ENCODE measurements at places on chromosomes 12 and 14.

DNA sequence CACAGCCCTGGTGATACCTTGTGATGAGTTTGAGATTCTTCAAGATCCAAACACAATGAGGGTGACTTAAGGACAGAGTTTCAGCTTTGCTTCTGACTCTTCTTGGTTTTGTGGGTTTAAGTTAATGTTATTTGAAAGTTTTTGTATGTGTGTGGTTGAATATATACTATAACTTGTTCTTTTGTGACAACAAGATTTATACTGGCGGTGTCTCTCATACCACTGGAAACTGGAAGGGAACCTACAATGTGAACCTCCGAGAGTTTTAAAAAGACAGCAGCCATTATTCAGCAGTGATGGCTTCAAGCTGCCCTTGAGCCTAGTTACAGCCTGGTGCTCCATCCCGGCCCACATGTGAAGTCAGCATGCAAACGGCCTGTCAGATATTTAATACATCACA, 87.9 kb upstream of the IGF1 start:
- DNase-seq: no peak

DNA sequence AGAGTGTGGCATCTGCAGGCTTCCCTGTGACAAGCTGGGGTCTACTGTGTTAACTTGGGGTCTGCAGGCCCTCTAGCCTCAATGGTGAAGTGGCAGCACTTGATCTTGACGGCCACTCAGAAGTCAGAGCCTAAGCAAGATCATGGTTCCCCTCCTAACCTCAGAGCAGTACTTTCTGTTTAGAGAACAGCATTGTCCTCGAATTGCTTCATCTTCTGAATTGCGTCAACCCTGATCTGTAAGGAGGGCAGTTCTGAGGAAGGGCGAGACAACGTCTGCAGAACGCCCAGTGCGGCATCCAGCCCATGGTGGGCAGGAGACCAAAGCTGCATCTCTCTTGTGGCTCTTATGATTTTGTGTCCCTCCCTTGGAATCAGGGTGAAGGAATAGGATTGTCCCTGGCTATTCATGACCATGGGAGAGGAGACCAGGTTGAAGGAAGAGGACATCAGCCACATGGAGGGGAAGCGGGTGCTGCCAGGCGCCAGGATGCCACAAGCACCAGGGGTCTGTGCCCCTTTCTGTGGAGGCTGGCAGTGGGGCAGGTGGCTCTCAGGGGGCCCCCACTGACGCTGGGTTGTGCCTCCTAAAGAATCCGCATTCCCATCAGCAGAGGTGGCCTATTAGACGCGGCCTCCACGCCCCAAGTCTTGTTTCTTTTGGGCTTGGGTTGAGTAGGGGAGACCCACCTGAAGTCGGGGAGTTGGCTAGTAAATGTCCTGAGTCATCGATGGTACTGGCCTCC, 2.2 kb downstream of the SERPINA9 start:
- no peak for DNase-seq

DNA sequence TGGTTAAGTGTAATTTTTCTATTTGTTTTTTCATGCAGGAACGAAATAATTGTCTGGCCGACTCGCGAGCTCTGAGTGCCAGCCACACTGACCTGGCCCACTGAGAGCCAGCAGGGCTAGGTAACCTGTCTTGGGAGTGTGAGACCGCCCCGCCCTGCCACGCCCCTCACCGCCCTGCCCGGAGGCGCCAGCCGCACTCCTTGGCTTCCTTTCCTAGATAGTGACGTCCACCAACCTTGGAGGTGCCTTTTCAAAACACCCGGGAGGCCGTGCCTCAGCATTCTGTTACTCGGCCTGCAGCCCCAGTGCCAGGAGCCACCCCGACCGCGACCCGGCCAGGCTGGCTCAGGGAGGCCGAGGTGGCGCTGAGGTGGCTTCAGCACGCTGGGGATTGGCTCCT, 21.7 kb downstream of the XRCC3 start:
- DNase-seq: no peak

DNA sequence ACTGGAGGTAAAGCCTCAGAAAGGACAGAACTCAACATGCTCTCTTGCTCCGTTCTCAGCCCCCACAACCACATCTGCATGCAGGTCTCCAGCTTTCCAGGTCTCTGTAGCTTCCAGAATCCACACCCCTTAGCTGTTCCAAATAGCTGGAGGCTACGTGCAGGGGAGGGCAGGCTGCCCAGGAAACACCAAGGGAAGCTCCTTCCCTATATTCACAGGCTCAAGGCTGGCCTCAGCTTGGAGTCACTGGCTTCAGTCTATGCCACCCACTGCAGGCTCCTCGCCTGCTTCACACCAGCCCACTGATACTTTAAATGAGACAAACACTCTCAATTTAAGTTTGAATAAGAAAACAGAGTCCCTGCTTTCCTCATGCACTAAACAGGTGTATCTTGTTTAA, 73.3 kb downstream of the ASCL4 start:
- DNase-seq: no peak

GRCh38 chr12:14396071-14396470, 30.6 kb downstream of the ATF7IP start:
- DNase-seq: no peak

- no peak for DNase-seq
These were observed 25.2 kb downstream of the RASSF3 start for GRCh38 chr12:64635356-64635998.

DNA sequence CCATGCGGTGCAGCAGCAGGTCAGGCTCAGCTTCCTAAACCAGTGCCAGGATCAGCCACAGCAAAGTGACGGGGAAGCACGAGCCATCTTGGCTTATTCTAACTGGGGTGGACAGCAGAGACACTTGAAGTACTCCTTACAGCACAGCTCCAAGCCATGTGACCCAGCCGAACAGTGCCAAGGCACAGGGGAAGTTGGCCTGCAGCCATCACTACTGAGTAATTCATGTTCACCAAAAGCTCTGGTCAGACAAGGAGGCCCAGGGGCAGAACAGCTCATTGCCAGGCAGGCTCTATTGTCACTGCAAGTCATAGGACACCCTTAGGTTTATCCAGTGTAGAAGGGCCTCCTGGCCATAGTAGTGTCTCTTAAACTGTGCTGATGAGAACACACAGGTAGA, 23.4 kb upstream of the SLC35F4 start:
- no peak for DNase-seq

DNA sequence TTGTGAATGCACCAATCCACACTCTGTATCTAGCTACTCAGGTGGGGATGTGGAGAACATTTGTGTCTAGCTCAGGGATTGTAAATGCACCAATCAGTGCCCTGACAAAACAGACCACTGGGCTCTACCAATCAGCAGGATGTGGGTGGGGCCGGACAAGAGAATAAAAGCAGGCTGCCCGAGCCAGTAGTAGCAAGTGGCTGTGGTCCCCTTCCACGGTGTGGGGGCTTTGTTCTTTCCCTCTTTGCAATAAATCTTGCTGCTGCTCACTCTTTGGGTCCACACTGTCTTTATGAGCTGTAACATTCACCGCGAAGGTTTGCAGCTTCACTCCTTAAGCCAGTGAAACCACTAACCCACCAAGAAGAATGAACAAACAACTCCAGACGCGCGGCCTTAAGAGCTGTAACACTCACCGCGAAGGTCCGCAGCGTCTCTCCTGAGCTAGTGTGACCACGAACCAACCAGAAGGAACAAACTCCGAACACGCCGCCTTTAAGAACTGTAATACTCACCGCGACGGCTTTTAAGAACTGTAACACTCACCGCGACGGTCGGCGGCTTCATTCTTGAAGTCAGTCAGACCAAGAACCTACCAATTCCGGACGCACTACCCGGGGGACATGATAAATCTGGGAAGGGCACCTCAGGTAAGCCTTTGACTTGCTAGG, 4.6 kb upstream of the LDHB start:
- DNase-seq: no peak

DNA sequence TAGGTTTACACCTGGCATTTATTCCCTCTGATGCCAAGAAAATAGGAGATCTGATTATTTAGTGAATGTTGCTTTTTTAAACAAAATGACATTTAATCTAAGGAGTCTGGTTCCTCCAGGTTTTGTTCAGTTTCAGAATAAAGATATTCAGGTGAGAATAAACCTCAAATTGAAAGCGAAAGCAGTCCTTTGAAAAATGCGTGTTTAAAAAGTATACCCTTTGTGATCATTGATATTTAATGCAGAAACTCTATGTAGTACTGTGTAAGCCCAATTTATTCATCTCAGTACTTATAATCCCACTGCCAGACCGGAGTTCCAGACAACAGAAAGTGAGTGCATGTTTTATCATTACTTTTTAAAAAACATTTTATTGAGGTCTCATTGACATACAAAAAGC, 210.2 kb downstream of the KCNC2 start:
- DNase-seq: no peak

DNA sequence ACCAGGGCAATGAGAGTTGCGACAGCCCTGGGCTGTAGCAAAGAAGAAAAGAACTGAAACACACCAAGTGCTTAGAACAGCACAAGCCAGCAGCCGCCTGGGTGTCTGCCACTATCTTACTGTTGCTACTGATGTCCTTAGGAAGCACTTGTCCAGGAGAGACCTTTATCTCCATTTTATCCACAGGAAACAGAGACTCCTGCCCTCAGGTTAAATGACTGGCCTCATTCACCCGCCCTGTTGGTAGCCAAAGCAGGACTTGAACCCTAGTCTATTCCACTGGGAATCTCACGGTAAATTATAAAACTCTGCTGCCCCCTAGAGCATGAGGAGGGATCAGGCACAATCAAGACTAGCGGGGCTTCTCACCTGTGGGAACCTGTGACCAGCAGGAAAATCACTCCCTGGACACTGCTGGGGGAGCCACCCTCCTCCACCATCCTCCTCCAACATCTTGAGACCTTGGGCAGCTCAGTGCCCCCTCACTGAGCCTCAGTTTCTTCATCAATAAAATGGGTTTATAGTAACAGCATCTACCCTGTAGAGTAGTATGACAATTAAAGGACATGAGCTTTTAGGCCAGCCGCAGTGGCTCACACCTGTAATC, 20.5 kb upstream of the TESC start:
- DNase-seq: peak; percentile 56

- no peak for DNase-seq
These were observed 61.6 kb downstream of the EML1 start for GRCh38 chr14:99854831-99855230.

GRCh38 chr12:19129486-19130223, at the start of gene PLEKHA5:
Gene PLEKHA5 (plus strand): TSS chr12:19129733. CDS start chr12:19129800, 67 bp downstream.
- peak; percentile 76 for DNase-seq

DNA sequence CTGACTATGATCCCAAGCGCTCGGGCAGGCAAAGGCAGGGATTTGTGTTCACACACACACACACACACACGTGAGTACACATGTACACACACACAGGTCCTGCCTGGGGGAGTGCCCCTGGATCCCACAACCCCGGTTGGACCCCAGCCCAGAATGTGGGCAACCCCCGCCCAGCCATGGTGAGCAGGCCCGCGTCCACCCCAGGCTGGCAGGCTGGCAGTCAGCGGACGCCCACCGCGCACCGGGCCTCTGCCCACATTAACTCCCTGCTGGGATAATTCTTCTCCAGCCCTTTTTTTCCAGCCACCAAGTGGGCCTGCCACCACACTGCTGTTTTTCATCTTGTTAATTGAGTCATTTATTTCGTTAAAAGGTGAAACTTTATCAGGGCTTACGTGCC, 256.2 kb downstream of the BCL11B start:
- no peak for DNase-seq

GRCh38 chr14:55265197-55265596, 6.0 kb upstream of the FBXO34 start:
- no peak for DNase-seq

GRCh38 chr14:23434488-23435222, 805 bp downstream of the MYH7 start:
- no peak for DNase-seq

GRCh38 chr12:3090240-3091037, 13.3 kb downstream of the TSPAN9 start:
- DNase-seq: no peak

GRCh38 chr14:49966971-49967630, 74.2 kb downstream of the ARF6 start:
- DNase-seq: no peak

DNA sequence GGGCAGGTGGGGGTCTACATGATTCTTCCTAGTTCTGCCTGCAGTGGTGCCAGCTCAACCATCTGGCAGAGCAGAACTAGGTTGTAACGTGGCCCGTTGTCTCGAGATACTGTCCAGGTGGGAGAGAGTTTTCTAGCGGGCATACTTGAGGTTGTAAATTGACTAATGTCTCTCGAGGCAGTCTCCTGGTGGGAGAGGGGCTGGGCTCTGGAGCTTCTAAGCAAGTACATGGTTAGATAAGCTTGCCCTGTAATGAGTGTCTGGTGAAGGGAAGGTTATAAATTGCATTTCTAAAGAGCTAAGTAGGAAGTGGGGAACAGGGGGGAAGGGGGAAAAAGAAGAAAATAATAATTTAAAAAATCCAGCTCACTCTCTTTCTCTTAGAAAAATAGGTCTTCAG, 18.1 kb downstream of the BDKRB1 start:
- no peak for DNase-seq

- DNase-seq: no peak
These were observed 10.2 kb downstream of the TRMT61A start for GRCh38 chr14:103539056-103539825.

- no peak for DNase-seq
These were observed 225.2 kb upstream of the BTG1 start for GRCh38 chr12:92370828-92371227.

DNA sequence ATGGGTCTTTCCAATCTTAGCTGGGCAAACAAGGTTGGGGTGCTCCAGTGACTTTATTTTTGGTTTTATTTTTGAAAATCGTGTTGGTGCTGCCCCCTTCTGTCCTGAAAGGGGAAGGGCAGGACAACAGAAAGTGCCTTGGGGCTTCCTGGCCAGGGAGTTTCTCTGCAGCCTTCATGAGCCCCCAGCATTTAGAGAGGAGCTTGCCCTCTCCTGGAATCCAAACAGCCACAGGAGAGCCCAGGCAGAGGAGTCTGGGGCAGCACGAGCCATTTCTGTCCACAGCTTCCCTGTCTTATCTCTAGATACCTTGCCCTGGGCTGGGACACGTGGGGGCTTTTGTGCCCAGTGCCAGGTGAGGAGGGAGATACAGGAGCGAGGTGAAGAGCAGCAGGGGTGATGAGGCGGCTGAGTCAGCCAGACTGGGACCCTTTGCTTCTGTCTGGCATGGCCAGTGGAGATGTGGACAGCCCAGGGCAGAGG, 4.4 kb upstream of the C1RL start:
- no peak for DNase-seq
